Hematopoietic multipotent progenitor cell treated with erythropoietin and hydrocortisone succinate and interleukin-3 and kit ligand, for 6 days (in vitro differentiated cells): ENCODE measurements at places on chromosomes 3 and 15.

GRCh38 chr3:105463620-105464019, 96.9 kb downstream of the ALCAM start:
- no peak for DNase-seq

- no peak for DNase-seq
These were observed 23.1 kb downstream of the PHLDB2 start for GRCh38 chr3:111882194-111882593.

DNA sequence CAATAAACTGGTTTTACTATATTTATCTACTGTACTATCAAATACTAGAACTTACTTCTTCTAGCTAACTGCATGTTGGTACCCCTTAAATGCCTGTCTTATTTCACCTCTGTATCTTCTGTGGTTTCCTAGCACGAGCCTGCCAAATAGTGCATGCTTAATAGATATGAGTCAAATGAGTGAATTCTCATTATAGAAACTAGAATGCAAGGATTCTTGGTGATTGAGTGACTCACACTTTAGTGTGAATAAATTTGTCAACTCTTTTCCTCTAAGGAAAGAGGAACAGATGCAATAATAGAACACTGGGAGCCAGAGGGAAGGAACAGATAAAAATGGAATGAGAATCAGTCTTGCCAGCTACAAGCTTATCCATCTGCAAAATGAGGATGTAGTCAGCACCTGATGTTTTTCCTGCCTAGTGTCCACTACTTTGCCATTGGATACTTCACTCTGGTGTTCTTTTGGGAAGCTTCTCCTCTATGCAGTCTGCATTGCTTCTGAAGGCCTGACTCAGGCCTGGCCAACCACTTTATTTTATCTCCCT, 189.1 kb upstream of the CADPS start:
- no peak for DNase-seq

GRCh38 chr3:99119385-99119784, 217.9 kb upstream of the DCBLD2 start:
- DNase-seq, result no peak

DNA sequence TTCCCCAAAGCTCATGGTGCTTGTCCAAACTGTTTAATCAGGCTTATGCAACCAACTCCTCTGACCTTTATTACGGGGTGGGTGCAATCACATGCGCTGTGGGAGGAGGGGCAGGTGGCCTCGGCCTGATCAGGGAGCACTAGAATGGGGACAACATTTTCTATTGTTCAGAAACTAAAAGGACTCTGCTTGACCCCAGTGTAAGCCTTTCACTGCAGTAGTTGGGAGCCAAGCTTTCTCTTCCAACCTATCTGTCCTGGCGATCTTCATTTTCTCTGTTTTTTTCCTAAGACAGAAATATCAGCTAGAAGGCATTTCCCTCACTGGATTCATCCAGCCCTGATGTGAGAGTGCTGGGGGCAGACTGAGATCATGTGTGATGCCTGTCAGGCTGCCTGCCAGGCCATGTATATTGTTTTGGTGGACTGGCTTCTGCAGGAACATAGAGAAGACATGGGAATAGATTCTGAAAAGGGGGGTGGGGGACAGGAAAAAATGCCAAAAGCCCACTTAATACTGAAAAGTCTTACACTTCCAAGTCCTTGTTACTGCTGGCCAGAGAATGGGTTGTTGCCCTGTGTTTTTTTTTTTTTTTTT, 627.0 kb upstream of the TBL1XR1 start:
- DNase-seq, result no peak

GRCh38 chr15:26892678-26893077, 25.8 kb downstream of the GABRA5 start:
- DNase-seq, result no peak

- no peak for DNase-seq
These were observed 233.3 kb upstream of the NR2E3 start for GRCh38 chr15:71577071-71577470.

GRCh38 chr3:113185194-113185835, 26.0 kb upstream of the BOC start:
- DNase-seq, result no peak

GRCh38 chr3:155790272-155790925, 15.7 kb downstream of the C3orf33 start:
- peak; percentile 68 for DNase-seq

- DNase-seq, result no peak
These were observed at the start of gene PLCD1 for GRCh38 chr3:38029400-38030125. PLCD1 (minus strand) TSS chr3:38029642; CDS start chr3:38029539, 103 bp downstream.

DNA sequence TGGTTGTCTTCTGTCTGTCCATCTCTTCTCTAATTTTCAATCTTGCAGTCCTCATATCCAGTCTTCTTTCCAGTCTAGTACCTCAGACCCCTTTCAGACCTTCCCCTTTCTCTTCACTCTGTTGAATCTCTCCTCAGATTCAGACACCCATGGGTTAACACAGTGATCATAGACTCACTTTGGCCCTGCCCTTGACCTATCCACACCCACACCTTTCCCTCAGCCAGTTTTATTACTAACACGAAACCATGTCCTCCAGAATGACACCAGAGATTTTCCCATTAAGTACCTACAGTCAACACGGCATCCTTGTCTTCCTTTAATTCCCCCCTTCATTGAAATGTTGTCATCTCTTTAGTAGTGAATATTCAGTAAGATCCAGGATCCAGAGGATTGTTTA, 74.5 kb upstream of the UBE2E2 start:
- DNase-seq, result no peak

DNA sequence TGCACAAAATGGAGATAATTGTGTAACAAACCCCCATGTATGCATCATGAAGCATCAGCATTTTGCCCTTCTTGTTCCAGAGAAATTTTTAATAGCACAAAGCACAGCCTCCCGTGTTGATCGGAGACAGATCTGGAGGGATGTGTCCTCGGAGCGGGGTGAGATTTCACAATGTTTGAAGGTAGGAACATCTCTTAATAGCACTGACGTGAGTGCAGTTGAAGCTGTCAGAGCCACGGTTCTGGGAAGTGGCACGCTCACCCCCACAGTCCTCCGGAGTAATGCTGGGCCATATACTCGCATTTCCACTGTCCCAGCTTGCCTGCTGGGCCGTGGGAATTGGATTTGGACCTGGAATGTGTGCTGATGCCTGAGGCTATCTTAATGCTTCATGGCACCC, 24.1 kb downstream of the ARPP21 start:
- DNase-seq, result no peak

- no peak for DNase-seq
These were observed 532.8 kb upstream of the TBL1XR1 start for GRCh38 chr3:177729956-177730681.

- no peak for DNase-seq
These were observed 67.1 kb downstream of the IGF1R start for GRCh38 chr15:98715401-98715800.

- peak; percentile 79 for DNase-seq
These were observed 79.8 kb upstream of the NR2E3 start for GRCh38 chr15:71730277-71731144.

DNA sequence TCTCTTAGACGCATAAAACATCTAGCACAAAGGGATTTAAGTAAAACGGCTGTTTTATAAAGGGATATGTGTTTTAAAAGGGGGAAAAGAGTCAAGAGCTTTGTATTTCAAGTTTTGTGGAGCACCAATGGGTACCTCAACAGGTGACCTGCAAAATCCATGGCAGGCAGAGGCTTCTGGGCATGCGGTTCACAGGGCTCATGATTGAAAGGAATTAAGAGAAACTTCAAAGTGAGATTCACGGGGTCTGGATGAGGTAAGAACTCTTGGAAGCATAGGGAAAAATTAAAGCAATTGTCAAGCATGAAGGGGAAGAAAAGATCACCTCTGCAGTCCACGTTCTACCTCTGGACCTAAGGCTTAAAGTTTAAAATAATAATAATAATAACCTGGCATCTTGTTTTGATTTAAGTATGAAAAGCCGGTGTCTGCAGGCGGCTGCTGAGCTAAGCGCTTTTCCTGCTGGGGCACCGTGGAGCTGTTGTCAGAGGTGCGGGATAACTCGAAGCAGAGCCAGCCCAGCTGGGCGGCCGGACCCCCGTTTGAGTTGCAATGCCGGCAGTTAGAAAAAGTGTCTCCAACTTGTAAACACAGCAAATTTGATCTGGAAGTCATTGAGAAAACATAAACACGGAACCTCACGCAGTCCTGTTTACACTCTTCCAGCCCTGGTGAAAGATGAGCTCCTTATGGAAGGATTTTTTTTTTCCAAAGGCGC, 40.5 kb downstream of the HES1 start:
- DNase-seq, result no peak

DNA sequence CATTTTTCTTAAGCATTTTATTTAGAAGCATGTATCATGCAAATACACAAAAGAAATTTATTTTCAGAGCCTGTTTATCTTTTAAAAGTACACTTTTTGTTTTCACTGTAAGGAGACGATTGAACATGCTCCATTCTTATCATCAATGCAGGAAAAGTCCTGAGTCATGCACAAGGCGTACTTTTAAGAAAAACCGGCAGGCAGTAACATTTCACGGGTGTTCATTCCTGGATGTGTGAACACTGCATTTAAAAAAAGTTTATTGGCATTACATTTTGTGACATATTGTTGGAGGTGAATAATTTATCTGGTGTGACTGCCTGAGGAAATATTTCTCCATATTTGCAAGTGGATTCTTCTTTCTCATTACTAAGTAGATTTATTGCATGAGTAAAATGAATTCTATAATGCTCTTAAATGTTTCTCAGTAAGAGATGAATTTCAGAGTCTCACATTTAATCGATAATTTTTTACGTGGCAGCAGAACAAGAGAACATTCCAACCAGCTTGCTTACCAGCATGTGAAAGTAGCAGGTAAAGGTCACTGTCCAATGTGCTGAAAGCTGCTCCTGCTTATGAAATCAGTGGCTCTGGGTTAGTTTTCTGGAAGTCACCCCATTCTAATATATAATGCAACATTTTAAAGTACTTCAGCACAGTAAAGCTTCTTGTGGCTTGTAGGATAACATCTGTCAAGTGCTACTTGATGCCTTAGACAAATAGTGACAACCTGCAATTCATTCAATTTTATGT, 87.0 kb downstream of the SV2B start:
- DNase-seq, result peak; percentile 70

- DNase-seq, result no peak
These were observed 75.9 kb downstream of the RAB7A start for GRCh38 chr3:128801779-128802380.

DNA sequence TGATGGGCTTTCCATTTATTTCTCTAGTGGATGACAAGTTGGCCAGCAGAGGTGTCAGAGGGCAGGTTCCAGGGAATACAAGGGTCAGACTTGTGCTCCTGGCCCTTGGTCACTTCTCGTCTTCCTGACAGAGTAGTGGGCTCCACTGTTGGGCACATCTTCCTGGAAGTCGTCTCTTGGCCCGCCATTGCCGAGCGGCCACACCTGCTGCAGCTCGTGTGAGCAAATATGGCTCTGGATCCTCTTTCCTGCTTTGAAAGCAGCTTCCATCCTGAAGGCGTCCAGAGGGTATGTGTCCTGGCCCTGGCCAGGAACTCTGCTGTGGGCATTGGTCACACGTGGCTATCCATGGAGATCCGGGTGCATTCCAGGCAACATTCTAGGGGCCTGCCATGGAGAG, 100.2 kb downstream of the SNRPN start:
- no peak for DNase-seq
